Natural killer cell (primary cell): ENCODE measurements at places on chromosomes 2 and 18. TPM values are rescaled to one million over a fixed set of nuclear protein-coding genes. Genes with fewer than 3 reads are reported as not detected.

MYO5B gene
- total RNA-seq: not detected

G6PC2 gene
- not detected for total RNA-seq

CROCC2 gene
- total RNA-seq: not detected

PFN4 gene
- not detected for total RNA-seq

C2orf78 gene
- not detected for total RNA-seq

FZD7 gene
- 1.6 TPM for total RNA-seq

COBLL1 gene
- total RNA-seq: 2.2 TPM

DNA sequence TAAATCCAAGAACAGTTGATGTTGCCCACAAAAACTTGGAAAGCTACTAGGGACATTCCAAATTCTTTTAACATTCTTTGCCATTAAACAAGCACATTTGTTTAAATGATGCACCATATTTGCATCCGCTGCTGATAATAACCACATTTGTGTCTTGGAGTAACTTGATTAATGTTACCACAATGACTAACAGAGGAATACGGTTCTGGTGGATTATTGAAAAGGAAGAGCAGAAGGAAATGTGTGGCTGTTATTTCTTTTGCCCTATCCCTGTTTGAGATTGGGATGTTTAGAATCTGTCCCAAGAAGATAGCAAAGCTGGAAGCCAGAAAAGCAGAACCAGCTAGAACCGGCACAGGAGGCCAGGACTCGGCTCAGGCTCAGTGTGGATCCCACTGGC is 39.2 kb upstream of the RASGRP3 start:
- no peak overlapping the region for H3K4me3 ChIP-seq
- no peak for DNase-seq
- no peaks in the 10 kb centered on the region for H3K36me3 ChIP-seq

- DNase-seq: no peak
- H3K27ac ChIP-seq: no peak overlapping the region
- no peaks in the 10 kb centered on the region for H3K36me3 ChIP-seq
- H3K27me3 ChIP-seq: no peaks in the 10 kb centered on the region
- no peaks in the 10 kb centered on the region for H3K4me1 ChIP-seq
These were observed 638.0 kb downstream of the CNTNAP5 start for GRCh38 chr2:124662946-124663644.

GRCh38 chr2:85807756-85808155 is 54.0 kb downstream of the ATOH8 start:
- DNase-seq: no peak
- H3K36me3 ChIP-seq: no peaks in the 10 kb centered on the region
- no peak overlapping the region for H3K27ac ChIP-seq

GRCh38 chr2:59787095-59787494 is 766.4 kb downstream of the BCL11A start:
- no peak overlapping the region for H3K27ac ChIP-seq
- H3K27me3 ChIP-seq: no peaks in the 10 kb centered on the region
- DNase-seq: no peak
- H3K4me1 ChIP-seq: no peaks in the 10 kb centered on the region
- no peak overlapping the region for H3K4me3 ChIP-seq

DNA sequence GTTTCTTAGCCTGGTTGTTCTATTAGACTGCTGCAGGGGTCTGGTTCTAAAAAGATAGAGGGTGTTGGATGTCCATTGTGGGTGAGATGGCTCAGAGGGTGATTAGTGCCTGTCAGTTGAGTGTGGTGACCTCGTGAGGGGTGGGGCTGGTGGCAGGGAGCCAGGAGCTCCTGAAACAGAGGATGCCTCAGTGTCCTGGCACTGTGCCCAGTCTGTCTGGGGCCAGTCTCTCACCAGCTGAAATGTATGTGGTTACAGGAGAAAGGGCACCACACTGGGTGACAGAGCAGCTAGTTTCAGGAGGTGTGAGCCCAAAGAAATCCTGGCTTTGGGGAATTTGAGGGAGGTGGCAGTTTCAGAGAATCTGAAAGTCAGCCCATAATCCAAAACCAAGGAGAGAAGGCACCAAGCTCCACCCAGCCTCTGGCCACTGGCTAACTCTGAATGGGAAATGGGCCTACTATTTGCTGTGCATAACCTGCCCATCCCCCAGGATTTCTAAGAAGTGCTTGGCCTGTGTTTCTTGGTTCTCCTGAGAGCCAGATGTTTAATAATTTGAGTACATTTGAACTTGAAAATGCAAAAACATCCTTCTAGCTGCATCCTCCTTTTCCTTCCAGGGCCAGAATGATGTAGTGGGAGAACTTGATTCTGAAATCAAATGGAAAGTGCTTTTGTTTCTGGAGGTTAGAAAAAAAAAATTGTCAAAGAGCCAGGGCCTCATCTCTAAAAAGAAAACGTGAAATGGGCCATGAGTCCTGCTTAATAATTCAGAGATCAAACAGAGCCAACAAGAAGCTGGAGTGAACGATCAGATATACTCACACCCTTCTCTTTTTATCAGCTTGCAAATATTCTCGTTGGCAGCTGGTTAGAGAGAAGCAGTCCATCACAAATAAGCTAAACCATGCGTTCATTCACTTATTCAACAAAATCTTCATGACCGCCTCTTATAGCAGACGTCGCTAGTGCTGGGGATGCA is 92.3 kb downstream of the B3GNT2 start:
- DNase-seq: peak; percentile 38
- H3K4me3 ChIP-seq: no peak overlapping the region
- peaks cover 15% of the 10 kb centered on the region for H3K4me1 ChIP-seq
- H3K36me3 ChIP-seq: no peaks in the 10 kb centered on the region

DNA sequence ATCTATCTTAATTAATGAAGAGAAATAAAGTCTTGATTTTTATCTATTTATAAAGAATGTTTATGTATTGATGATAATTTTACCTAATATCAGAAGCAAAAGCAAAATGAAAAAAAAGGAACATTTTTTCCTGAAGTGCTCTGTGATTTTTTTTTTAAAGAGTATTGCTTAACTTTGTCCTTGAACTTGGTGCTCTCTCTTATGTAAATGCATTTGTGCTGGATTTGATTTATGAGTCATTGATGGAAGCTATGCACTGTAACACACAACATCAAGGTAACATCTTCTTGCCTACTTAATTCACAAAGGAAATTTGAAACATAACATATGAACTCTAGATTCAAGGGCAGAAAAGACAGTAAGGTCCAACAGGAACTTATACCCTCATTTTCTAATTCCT is 312.9 kb upstream of the CDH19 start:
- no peak overlapping the region for H3K27ac ChIP-seq
- H3K36me3 ChIP-seq: no peaks in the 10 kb centered on the region
- no peak overlapping the region for H3K4me3 ChIP-seq
- no peak for DNase-seq

- no peak overlapping the region for H3K27ac ChIP-seq
- peaks cover 38% of the 10 kb centered on the region for H3K4me1 ChIP-seq
- H3K36me3 ChIP-seq: no peaks in the 10 kb centered on the region
- H3K4me3 ChIP-seq: no peak overlapping the region
These were observed 139.8 kb downstream of the ZFP36L2 start for GRCh38 chr2:43086451-43087221.

DNA sequence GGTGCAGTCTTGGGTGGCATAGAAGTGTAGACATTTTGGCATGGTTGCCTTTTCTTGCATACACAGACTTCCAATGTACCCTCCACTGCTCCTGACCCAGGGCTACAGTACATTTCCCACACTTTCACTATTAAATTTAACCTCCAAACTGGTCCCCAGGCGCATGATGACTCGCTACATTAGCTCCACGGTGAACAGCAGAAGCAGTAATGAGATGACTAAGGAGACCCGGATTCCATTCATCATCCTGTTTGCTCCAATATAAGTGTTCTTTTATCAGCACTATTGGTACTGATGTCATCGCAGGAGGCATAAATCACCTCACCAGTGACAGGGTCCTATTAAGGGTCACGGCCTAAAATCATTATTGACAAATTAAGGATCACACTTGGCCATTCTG is 316.5 kb downstream of the EN1 start:
- DNase-seq: no peak
- no peak overlapping the region for H3K27ac ChIP-seq
- H3K27me3 ChIP-seq: no peaks in the 10 kb centered on the region
- H3K36me3 ChIP-seq: no peaks in the 10 kb centered on the region
- H3K4me3 ChIP-seq: no peak overlapping the region
- H3K4me1 ChIP-seq: no peaks in the 10 kb centered on the region

DNA sequence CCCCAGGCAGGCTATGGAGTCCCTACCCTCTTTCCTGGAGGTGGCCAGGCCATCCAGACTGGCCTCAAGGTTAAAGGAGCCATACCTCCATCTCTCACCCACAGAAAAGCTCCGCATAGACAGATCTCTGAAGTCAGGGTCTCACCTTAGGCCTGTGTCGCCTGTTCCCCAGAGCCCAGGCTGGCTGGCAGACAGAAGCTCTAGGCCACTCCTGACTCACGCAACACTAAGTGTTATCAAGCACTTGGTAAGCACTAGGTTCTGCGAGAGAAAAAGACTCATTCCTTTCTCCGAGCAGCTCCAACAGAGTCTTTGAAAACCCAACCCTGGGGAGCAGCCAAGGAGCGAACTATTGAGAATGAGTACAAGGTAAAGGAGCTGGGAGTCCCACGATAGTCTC is 6.1 kb downstream of the SMAD7 start:
- no peak overlapping the region for H3K4me3 ChIP-seq
- no peak overlapping the region for H3K27ac ChIP-seq
- H3K27me3 ChIP-seq: no peaks in the 10 kb centered on the region
- H3K4me1 ChIP-seq: peaks cover 89% of the 10 kb centered on the region
- peaks cover 29% of the 10 kb centered on the region for H3K36me3 ChIP-seq

- H3K27me3 ChIP-seq: no peaks in the 10 kb centered on the region
- H3K36me3 ChIP-seq: no peaks in the 10 kb centered on the region
- DNase-seq: no peak
- no peak overlapping the region for H3K27ac ChIP-seq
These were observed 100.9 kb upstream of the SPHKAP start for GRCh38 chr2:228282376-228282775.

DNA sequence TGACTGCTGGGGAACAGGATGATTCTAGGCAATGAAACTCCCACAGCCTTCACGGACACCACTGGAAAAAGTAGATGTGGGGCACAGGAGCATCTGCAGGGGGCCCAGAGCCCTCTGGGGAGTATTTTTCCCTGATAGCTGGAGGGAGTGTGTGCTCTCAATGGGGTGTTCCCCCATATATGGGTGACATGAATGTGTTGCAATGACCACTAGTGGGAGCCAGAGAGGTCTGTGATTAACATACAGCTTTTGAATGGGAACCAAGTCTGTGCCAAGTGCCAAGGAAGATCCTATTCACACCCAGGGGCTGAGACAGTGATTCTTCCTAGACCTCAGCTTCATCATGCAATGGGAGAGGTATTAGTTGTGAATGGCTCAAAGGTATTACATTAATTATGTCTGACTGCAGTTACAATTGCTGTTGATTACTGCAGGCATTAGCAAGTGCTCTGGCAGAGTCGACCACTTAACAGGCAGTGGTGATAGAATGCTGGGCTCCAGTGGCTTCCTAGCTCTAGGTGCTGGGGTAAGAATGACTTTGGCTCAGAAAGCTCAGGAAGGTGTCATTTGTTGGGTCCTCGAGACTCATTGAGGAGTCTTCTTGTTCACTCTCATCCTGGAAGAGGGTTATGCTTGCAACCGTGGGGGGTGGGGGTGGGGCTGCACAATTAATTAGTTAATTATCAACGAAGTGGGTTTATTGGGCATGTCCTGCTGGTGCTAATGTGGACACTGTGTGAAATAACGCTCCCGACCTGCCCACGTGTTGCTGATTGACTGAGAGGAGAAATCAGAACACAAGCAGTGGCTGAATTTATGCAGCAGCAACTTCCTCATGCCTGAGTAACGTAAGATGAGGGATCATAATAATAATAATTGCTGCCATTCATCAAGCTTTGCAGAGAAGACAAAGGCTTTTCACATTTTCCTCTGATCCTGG is 194.1 kb downstream of the CLIP4 start:
- H3K4me3 ChIP-seq: no peak overlapping the region
- H3K4me1 ChIP-seq: peaks cover 11% of the 10 kb centered on the region
- H3K27ac ChIP-seq: no peak overlapping the region
- DNase-seq: peak; percentile 68
- H3K27me3 ChIP-seq: no peaks in the 10 kb centered on the region

DNA sequence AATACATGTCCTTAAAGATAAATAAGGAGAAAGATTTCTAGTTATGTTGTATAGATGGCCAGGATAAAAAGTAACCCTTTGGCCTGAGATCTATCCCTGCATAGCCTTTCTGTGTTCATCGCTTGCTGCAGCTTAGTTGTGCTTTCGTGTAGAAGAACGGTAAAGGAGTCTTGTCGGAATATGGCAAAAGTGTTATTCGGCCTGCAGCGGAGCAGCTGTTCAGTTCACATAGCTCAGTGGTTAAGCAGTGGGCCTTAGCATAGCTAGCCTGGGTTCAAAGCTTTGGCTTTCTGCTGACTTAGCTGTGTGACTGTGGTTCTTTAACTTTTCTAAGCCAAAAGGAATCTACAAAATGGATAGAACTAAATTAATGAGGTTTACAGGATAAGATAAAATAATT is 55.4 kb downstream of the MALT1 start:
- H3K4me3 ChIP-seq: no peak overlapping the region
- no peak for DNase-seq
- H3K36me3 ChIP-seq: peaks cover 27% of the 10 kb centered on the region

DNA sequence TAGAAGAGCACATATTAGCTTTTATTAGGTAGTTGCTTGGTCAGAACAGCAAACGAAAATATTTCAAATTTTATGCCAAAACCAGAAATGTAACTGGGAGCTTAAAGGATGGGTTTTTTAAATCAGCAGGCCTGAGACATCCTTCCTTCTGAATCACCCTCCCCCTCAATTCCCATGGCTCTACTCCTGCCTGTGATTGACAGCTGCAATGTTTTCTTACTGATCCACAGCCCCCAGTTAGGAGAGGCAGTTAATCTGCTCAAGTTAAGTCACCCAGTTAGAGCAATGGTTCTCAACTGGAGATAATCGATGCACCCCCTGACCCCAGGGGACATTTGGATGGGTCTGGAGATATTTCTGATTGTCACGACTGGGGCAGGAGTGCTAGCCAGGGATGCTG is 24.9 kb downstream of the KCTD18 start:
- H3K4me1 ChIP-seq: no peaks in the 10 kb centered on the region
- no peak for DNase-seq
- no peaks in the 10 kb centered on the region for H3K27me3 ChIP-seq
- H3K36me3 ChIP-seq: peaks cover 5% of the 10 kb centered on the region
- H3K4me3 ChIP-seq: no peak overlapping the region

DNA sequence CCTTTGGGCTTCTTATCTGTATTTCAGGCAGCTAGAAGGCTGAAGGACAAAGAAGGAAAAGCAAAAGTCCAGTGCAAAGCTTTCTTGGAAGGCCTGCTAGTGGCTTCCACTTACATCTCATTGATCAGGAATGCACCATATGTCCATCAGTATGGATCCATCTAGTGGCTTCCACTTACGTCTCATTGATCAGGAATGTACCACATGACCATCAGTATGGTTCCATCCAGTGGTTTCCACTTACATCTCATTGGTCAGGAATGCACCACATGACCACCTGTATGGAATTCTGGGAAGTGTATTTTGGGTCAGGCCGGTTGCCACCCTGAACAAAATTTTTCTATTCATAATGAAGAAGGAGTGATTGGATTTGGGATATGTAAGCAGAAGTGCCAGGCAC is 70.6 kb downstream of the LYPD6 start:
- peaks cover 2% of the 10 kb centered on the region for H3K27me3 ChIP-seq
- H3K27ac ChIP-seq: no peak overlapping the region
- H3K36me3 ChIP-seq: no peaks in the 10 kb centered on the region
- DNase-seq: no peak
